ENCODE measurements at places on chromosomes 1 and 21.

- no peak for DNase-seq
These were observed 161.5 kb upstream of the ESRRG start for GRCh38 chr1:216884614-216885229.

- DNase-seq = no peak
These were observed 25.8 kb downstream of the UAP1 start for GRCh38 chr1:162587347-162587746.

DNA sequence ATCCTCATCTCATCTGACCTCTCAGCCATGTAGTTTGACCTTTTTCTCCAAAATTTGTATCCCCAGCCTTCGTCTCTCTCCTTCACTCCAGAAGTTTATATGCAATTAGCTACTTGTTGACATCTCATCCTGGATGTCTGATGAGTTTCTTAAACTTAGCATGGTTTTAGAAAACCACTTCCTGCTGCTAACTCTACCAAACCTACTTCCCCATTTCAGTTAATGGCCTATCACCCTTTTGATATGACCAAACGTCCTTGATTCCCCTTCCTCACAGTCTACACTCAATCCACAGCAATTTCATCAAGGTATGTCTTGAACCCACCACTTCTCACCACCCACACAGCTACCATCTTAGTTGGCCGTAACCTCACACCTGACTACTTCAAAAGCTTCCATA, 121.9 kb downstream of the LRRC40 start:
- no peak for DNase-seq

GRCh38 chr1:77876884-77877283, 11.5 kb upstream of the NEXN start:
- no peak for DNase-seq

DNA sequence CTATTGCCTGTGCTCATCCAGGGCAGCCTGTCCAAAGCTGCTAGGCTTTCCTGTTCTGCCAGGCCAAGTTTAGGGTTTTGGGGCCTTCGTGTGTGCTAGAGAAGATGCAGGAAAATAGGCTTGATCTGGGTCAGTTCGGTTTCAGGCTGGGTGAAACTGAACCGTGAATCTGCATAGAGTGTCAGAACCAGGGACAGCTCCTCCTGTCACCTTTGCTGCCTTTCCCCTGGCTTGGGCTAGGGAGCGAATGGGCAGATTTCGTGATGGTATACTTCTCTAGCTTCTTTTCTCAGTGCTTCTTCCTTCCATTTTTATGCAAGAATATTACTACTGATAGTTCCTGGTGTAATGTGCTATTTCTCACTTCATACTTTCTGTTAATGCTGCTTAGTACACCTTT, 6.0 kb upstream of the AGO1 start:
- no peak for DNase-seq
